ENCODE measurements at places on chromosomes 6 and 20.
A peak's percentile ranks its signal among the peaks of the same experiment; 100 is the strongest.

GRCh38 chr6:142773324-142773723 is 171.7 kb downstream of the HIVEP2 start:
- DNase-seq = no peak

DNA sequence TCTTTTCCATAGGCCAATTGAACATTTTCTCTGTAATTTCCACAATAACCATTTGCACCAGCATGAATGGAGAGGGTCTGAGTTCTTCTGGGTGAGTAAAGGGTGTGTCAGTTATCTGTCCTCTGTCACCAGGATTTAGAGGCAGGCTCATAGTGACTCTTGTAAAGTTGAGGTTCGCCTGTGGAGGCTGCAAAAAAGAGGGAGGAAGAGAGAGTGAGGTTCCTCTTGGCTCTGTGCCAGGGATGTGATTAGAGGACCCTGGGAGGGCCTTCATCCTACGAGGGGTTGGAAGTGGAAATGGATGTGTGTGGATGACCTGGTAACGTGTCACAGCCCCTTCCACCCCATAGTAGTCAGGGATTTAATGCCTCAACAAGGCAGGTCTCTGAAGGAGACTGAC is 242.0 kb downstream of the ESR1 start:
- DNase-seq = no peak

- DNase-seq = no peak
These were observed 66.0 kb upstream of the RALY start for GRCh38 chr20:33927724-33928123.

DNA sequence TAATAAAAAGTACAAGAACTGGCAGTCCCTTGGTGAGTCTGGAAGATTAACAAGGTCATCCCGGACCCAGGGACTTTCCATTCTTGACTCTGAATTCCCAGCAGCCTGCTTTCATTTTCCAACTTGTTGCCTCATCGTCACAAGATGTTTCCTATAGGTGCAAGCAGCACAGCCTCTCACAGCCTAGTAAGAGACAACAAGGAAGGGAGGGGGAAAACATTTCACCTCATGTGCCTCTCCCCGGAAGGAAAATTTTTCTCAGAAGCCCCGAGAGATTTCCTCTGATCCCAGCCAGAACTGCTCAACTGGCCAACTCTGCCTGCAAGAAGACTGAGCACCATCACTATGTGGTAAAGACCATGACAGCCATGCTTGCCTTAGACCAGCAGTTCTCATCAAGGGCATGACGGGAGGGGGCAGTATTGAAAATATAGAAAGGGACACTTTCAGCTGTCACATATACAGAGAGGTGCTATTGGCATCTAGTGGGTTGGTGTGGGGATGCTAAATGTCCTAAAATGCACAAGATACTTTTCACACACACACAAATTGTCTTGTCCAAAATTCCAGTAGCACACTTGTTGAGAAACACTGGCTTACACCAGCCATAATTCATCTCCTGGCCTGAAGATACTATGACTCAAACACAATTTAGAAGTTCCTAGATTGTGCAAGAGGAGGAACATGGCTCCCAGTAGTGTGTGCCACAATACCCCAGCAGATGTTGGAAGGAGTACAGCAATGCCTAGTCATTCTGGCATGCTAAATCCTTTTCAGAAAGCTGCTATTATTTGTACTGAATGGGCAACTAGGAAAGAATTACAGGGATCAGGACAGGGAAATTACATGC is 10.8 kb upstream of the WTAP start:
- DNase-seq = no peak

- DNase-seq = no peak
These were observed 501.0 kb downstream of the KIF16B start for GRCh38 chr20:16072220-16072619.

DNA sequence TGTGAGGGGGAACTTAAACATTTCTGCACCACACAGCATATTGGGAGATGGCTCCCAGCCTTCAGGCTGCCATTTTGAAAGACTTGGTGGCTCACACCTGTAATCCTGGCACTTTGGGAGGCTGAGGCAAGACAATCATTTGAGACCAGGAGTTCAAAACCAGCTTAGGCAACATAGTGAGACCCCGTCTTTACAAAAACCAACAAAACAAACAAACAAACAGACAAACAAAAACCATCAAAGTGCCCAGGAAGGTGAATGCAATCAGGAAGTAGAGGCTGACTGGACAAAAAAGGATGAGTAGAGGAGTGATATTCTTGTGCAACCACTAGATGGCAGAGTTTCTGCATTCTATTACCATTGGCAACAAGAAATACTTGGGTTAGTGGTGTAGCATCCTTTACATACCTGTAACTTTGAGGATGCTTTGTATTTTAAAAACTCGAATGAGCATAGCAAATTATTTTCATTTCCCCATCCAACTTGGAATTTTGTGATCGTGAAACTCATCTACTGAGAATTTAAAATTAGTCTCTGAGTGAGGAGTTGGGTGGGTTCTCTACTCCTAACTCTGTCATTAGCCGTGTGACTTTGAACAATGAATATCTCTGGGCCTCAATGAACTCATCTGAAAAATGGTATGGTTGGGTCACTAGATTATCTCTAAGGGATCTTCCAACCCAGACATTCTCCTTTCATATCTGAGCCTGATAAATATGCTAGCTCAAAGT is 84.4 kb downstream of the CRYBG1 start:
- DNase-seq = no peak

- no peak for DNase-seq
These were observed 995 bp downstream of the STK4 start for GRCh38 chr20:44967207-44967807.

GRCh38 chr20:60091305-60091704 is 133.1 kb downstream of the CDH26 start:
- DNase-seq = no peak

- DNase-seq = no peak
These were observed 82.0 kb downstream of the PTPRK start for GRCh38 chr6:128438393-128438792.

GRCh38 chr6:87697581-87698546 is 4.2 kb downstream of the AKIRIN2 start:
- no peak for DNase-seq

DNA sequence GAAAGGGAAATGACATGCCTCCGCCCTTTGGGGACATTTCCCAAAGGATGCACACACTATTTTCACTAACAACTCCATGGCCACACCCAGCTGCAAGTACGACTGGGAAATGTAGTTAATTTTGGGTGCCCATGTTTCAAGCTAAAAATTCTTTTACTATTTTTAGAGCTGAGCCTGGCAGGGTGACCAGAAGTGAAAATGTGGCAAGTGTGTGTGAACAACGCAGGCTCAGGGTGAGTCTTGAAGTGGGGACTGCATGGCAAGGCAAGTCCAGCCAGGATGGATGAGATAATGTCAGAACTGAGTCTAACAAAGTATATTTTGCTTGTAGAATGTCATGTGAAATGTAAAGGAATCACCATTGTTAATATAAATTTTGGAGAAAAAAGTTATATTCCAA is 17.0 kb upstream of the CD109 start:
- no peak for DNase-seq

DNA sequence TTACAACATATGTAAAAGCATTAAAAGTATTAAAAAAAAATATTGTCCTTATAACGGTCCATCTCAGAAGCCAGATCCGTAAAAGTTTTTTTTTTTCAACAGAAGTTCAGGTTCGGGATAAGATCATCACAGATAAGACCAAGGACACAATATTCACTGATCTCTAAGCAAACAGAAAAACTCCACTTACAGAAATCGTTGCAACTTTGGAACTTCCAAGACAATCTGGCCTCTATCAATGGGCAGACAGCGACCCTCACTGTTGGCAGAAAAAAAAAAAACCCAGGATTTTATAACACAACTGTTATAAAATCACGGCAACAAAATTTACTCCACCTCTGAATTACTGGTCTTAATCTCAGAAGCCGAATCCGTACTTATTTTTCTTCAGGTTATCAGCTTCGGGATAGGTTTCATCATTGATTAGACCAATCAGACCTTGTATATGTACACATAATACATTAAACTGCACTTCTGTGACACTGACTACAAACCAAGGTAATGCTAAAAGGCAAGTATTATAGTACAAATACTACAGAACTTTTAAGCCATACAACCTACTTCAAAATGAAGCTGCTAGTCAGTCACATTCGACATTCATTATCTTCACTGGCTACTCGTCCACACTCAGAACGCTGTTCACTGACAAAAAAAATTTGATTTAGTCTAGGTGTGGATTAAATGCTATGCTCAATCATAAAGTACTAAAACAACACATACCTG is 34.7 kb upstream of the SYNCRIP start:
- DNase-seq = no peak

DNA sequence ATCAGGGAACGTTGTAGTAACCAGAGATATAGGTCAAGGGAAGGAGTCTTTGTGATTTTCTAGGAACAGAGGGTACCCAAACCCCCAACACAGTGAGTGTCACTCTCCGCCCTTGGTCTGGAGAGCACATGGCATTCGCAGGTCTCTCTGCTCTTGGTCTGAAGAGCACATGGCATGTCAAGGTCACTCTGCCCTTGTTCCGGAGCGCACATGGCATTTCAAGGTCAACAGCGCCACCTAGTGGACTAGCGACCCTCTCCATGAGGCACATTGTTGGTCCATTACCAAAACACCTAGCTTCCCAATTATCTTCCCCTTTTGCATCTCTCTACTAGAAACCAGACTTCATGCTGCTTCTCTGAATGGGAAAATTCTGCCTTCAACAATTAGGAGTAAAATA is 260.0 kb downstream of the C6orf118 start:
- DNase-seq = peak; percentile 70

DNA sequence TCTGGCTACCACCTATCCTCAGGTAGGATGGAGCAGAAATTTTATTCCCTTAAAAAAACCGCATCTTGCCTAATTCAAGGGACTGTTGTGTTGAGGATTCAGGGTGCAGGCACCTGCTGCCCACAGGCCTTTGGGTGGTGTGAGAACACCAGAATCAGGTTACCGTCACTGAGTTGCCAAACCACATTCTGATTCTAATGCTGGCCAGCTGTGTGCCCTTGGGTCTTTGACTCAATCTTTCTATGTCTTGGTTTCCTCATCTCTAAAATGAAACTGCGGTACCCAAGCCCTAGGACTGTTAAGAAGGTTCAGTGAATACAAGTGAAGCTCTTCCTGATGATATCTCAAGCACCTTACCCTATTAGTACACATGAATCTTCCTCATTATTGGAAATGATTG is 827.3 kb downstream of the DHX35 start:
- no peak for DNase-seq

GRCh38 chr20:8129211-8129976 is 2.7 kb upstream of the PLCB1 start:
- no peak for DNase-seq

- DNase-seq = no peak
These were observed 44.4 kb downstream of the RNGTT start for GRCh38 chr6:88919032-88919431.

DNA sequence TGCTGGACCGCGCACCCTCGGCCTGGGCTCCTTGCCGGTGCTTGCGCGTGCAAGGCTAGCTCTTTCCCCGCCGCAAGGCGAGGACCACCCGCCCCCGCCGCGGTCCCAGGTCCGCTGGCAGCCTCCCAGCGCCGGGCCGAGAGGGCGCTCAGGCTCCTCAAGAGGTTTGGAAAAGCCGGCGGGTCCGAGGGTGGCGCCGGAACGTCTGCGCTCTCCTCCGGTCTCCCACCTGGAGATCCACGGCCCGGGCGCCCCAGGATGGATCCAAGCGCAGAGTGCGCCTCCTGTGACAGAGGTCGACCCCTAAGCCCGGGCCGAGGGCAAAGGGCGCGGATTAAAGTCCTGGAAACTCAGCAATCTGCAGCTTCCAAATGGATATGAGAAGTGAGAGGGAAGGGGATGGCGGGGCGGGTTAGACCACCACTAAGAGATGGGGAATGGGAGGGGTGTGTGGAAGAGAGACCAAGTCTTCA is 575 bp upstream of the MICAL1 start:
- no peak for DNase-seq

DNA sequence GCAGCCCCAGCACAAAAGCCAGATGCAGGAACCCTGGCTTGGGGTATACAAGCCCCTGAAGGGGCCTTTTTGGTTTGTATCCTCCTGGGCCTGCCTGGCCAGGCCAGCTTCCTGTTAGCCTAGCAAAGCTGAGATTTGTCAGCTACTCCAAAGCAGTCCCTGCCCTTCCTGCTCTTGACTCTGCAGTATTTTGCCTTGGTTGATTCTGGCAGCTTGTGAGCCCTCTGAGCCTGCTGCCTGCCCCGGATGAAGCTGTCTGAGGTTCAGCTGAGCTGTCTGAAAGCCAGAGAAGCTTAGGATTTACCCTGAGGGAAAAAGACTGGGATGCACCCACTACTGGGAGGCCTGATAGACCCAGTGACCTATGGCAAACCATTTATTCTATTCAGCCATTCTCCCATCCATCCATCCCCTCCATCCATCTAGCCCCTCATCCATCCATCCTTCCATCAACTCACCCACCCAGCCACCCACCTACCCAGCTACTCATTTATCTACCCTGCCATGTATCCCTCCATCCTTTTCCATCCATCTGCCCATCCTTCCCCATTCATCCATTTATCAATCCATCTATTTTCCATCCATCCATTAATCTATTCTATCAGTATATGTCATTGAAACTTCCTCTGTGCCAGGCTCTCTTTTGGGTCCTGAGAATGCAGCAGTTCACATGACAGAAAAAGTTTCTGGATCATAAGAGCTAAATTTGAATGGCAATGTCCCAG is 307.5 kb downstream of the DHX35 start:
- no peak for DNase-seq

GRCh38 chr6:33076406-33076934 is 680 bp downstream of the HLA-DPB1 start:
- no peak for DNase-seq

DNA sequence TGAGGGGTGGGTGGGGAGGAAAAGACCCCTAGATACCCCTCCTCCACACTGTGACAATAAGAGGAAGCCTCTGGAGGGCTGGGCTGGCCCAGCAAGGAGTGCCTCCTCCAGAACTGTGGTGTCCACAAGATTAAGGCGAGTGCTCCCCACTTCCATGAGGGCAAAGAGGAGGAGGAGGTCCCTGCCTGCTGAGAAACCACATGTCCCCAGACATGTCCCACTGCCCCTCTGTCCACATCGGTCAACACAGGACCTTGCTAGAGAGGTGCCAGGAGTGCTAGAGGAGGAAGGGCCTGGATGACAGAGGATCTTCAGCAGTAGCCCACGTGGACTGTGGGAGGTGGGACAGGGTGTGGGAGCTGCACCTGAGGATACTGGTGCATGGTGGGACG is 3.1 kb downstream of the RAET1G start:
- DNase-seq = no peak

DNA sequence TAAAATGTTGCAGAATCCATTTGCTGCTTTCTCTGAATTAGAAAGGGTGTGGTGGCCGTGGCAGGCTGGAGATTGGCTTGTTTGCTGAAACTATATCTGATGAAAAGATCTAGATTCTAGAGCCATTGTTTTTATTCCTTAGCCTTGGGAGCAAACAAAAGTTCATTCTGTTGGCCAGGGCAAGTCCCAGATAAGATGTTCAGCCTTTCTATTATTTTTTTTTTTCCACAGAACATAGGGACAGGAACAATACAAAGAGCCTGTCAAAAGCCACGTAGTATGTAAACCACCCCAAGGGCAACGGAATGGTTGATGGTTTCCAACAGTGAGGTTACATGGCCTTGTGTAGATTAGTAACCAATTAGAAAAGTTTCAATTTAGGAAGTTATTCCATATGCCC is 119.9 kb upstream of the SLC22A16 start:
- no peak for DNase-seq

Data from NT2/D1 (cell line).